Activated naive CD8-positive, alpha-beta T cell treated with anti-CD3 and anti-CD28 coated beads, Interleukin-2, amount 50 U/mL, for 24 hours (primary cell): ENCODE measurements at places on chromosomes 2 and 18.

DNA sequence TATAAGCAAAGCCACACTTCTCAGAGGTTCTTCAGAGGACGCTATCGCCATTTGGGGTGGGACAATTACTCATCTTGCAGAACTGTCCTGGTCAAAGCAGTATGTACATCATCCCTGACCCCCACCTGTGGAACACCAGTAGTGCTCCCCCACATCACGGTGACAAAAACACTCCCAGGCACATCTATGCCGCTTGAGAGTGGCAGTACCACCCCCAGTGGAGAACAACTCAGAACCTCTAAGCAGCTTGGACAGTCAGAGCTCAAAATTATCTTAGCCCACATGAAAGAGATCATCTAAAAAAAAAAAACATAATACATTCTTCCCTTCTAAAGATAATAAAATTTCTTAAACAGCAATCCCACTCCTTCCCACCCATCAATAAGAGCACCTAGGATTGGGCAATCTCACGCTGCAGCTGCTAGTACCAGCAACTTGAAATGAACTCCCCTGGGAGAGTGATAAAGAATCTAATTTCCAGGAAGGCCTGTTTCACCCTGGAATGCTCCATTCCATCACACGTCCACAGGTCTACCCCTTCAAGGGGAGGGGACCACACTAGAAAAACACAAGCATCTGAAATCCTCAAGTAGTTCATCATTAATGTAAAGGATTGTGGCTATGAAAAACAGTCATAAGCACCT is 31.7 kb downstream of the LRP2 start:
- H3K27ac ChIP-seq: no peak overlapping the region
- no peak overlapping the region for H3K4me3 ChIP-seq
- no peaks in the 10 kb centered on the region for H3K4me1 ChIP-seq
- no peaks in the 10 kb centered on the region for H3K36me3 ChIP-seq
- H3K27me3 ChIP-seq: no peaks in the 10 kb centered on the region

DNA sequence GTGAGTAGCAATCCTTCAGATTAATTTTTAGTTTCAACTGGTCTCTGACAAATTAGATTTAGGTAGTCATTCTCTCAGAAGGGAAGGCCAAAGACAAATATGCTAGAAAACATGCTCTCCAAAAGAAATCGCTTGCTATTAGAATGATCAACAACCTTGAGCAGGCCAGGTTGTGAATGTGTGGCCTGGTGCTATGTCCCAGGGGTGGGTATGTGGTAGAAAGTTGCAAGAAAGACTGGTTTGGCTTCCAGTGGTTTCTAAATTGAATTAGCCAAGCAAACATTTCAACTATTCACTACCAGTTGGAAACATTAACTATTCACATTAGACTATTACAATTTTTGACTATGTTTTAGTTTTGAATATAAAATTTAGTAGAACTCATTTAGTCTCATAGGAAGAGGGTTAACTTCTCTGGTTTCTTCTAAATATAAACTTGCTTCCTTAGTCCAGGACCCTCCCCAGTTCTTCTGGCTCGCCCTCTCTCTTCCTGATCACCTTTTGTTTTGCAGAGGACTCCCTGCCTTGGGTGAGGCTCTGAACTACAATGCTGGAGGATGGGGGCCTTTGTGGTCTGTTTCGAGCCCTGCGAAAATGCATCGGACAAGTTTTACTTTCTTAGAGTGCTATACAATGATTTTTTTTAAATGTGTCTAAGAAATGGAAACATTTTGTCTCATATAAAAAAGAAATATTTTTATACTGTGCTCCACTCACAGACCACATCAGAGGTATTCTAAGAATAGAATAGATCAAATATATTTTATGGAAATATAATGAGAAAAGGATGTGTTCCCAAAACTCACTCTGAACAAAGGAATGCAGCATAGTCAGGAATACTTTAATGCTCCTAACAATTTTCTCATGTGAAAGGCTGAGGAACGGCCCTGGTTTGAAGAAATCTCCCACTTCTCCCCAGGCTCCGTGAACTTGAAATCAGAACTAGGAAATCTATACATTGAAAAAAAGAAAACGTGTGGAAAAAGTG is 375.0 kb upstream of the ZEB2 start:
- no peak overlapping the region for H3K4me3 ChIP-seq
- DNase-seq: no peak
- no peaks in the 10 kb centered on the region for H3K36me3 ChIP-seq
- H3K4me1 ChIP-seq: no peaks in the 10 kb centered on the region

- no peak overlapping the region for H3K4me3 ChIP-seq
- no peak overlapping the region for H3K27ac ChIP-seq
- DNase-seq: no peak
- H3K4me1 ChIP-seq: no peaks in the 10 kb centered on the region
- H3K27me3 ChIP-seq: peaks cover 4% of the 10 kb centered on the region
Measured at GRCh38 chr2:10469301-10469700, 21.2 kb upstream of the ODC1 start.

GRCh38 chr2:113895301-113895700 is 5.4 kb downstream of the ACTR3 start:
- peak overlapping the region; percentile 90 for H3K4me3 ChIP-seq
- H3K27ac ChIP-seq: peak overlapping the region; percentile 67
- H3K4me1 ChIP-seq: peaks cover 85% of the 10 kb centered on the region
- DNase-seq: no peak
- no peaks in the 10 kb centered on the region for H3K27me3 ChIP-seq

- H3K4me1 ChIP-seq: no peaks in the 10 kb centered on the region
- no peaks in the 10 kb centered on the region for H3K36me3 ChIP-seq
- H3K4me3 ChIP-seq: no peak overlapping the region
- DNase-seq: no peak
- no peak overlapping the region for H3K27ac ChIP-seq
Measured at GRCh38 chr2:242051463-242051862, 181.9 kb downstream of the RTP5 start.

DNA sequence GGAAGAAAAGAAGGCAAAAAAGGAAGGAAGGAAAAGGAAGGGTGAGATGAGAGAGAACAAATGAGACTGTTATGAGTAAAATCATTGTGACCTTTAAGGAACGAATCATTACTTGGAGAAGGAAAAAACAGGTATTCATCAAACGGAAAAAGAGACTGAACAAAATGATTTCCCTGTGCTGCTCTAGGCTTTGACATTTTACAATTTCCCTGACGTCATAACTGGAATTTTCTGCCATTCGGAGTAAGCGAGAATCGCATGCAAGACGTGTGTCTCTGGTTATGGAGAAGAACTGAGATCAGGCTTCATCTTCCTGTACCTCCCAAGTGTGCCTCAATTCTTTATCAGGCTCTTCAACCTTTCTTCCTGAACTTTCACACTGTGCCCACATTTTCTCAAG is 534.7 kb upstream of the KLHL29 start:
- no peak overlapping the region for H3K4me3 ChIP-seq
- no peak for DNase-seq
- no peaks in the 10 kb centered on the region for H3K36me3 ChIP-seq
- H3K27me3 ChIP-seq: no peaks in the 10 kb centered on the region
- no peaks in the 10 kb centered on the region for H3K4me1 ChIP-seq

GRCh38 chr2:99576775-99577174 is 87.0 kb upstream of the REV1 start:
- no peak overlapping the region for H3K4me3 ChIP-seq
- no peaks in the 10 kb centered on the region for H3K4me1 ChIP-seq
- H3K27ac ChIP-seq: no peak overlapping the region
- DNase-seq: no peak
- no peaks in the 10 kb centered on the region for H3K36me3 ChIP-seq
- no peaks in the 10 kb centered on the region for H3K27me3 ChIP-seq
